ENCODE measurements at places on chromosomes 16 and 17.

DNA sequence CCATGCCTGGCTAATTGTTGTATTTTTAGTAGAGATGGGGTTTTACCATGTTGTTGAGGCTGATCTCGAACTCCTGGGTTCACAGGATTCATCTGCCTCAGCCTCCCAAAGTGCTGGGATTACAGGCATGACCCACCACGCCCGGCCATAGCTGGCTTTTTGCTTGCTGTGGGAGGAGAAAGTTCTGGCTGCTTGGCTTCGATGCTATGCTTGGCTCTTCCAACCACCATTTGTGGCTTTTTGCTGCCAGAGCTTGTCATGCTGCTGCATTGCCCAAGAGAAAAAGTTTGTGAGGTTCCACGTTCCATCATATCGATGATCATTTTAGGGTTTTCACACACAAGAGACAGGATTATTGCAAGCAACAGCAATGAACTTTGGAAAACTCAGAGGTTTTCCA, 16.2 kb downstream of the BMERB1 start:
- no peak for DNase-seq

- DNase-seq = no peak
These were observed 12.2 kb upstream of the CBFA2T3 start for GRCh38 chr16:88988980-88989811.

GRCh38 chr16:50741225-50741780, 583 bp upstream of the CYLD start:
- no peak for DNase-seq

DNA sequence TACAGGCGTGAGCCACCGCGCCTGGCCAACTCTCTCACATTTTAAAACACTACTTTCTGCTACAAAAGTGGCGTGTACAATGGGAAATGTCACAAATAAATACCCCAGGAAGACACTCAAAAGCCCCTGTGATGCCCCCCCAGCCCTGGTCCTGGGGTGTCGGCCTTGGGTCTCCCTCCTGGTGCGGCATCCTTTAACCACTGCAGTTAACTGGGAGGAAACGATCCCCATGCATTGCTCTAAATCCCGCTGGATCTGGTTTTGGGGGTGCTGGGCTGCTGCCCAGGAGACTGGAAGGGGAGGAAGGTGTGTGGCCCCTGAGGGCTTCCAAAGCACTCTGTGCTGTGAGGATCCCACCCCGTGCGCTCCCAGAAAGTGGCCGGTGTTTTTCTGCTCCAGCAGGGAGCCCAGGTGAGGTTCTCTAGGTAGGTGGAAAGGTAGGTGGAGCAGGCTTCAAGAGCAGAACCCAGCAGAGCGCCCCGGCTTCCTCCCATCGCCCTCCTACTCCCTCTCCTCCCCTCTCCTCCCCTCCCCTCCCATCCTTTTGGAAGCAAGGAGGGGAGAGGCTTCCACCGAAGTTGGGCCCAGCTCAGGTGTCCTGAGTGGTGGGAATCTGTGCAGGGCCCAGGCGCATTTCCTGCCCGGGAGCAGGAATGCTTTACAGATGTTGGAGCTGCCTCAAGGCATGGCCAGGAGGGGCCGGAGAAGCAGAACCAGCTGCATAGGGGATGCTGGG, 363.3 kb downstream of the SEC14L1 start:
- no peak for DNase-seq

GRCh38 chr16:54657709-54658102, 273.0 kb upstream of the IRX5 start:
- DNase-seq = no peak

DNA sequence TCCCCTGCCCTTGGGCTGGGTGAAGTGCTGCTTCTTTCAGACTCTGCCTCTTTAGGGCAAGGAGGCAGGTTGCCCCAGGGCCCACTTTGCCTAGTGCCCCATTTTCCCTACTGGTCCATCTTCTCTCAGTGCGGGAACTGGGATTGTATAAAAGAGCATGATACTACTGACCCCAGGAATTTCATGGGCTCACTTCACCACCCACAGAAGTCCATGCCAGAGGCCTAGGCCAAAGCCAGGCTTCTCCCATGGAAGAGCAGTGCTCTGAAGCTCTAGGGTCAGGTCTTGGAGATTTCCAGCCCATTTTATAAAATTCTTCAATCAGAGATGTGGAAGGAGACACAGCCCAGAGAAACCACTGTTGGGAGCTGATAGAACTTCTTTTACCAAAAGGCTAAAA, 5.7 kb downstream of the CACNG1 start:
- no peak for DNase-seq

- no peak for DNase-seq
These were observed 44.3 kb downstream of the XYLT1 start for GRCh38 chr16:17426451-17426850.

- peak; percentile 7 for DNase-seq
These were observed 11.5 kb downstream of the COX10 start for GRCh38 chr17:14080847-14081251.

DNA sequence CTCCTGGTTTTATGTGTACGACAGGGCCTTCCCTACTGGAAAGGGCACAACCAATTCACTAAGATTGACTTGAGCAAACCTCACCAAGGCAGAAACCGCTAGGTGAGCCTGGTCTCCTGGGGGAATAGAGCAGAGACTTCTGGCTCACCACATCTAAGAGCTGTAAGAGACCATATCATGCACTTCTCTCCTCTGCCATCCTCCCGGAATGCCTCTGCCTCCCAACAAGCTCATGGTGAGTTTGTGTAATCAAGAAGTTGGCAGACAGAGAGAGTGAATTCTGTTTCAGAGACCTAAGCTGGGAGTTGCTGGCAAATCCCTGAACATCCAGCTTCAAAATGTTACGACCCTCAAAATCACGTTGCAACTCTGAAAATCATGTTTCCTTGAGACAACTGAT, 154.8 kb downstream of the SLC39A11 start:
- no peak for DNase-seq
